Bronchial epithelial cell (primary cell): ENCODE measurements at places on chromosomes 3 and 15.

GRCh38 chr15:42594095-42594494 lies 18.7 kb downstream of the STARD9 start:
- DNase-seq: no peak

DNA sequence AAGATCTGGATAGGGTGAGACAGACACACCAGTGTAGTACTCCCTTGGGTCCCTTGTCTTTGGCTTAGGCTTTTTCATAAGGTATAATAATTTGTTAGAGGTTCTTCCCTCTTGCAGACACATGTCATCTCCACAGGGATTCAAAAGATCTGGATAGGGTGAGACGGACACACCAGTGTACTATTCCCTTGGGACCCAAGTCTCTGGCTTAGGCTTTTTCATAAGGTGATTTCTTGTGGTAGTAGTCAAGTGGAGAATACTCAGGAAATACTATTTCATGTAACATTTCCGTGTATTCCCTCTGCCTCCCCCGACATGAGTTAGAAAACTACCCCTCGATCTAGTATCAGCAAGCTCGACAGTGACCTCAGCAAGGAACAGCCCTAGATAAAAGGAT lies 954 bp upstream of the MAPKBP1 start:
- DNase-seq: no peak

DNA sequence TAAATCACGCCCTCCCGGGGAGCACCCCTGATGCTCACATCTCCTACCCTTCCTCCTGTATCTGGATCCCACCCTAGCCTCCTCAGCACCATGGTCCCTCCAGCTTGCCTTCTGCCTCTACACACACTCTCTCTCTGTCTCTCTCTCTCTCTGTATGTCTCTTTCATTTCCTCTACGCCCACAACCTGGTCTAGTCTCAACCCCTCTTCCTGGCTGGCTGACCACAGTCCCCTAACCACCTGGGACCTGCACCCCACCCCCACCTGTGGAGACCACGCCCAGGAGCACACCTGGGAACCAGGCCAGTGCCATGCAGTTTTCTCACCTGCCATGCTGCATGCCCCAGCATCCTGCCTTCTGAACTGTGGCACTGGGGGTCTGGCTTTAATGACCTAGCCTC lies 4.0 kb upstream of the CFAP100 start:
- no peak for DNase-seq

GRCh38 chr3:25775936-25776335 lies 7.3 kb downstream of the NGLY1 start:
- DNase-seq: no peak

DNA sequence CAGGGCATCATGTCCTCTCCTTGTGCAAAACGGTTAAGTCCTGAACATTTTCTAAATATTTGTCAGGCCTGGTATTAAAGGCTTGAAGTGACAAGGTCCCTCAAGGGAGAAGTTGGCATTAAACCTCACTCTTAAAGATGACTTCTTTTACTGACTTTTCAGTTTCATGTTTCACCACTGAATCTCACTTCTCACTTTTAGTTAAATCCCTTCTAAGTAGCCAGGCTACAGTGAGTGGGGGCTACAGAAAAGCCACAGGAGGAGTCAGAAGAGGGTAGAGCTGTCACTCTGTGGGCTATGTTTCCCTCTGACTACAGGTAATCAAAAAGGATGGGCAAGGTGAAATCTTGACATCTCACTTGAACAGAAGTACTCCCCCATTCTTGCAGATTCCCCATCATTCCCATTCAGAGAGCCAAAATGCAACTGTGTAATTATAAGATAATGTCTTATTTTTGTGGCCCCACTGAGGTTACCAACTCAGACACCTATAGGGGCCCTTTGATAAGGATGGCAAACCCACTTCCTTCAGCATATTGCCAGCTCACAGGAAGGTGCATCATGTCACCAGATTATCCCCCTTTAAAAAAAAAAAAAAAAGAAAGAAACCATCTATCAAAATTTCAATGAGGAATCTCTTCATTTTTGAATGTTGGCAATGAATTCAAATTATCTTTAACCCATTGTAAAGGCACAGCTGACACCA lies 790.1 kb upstream of the CFAP20DC start:
- DNase-seq: no peak

DNA sequence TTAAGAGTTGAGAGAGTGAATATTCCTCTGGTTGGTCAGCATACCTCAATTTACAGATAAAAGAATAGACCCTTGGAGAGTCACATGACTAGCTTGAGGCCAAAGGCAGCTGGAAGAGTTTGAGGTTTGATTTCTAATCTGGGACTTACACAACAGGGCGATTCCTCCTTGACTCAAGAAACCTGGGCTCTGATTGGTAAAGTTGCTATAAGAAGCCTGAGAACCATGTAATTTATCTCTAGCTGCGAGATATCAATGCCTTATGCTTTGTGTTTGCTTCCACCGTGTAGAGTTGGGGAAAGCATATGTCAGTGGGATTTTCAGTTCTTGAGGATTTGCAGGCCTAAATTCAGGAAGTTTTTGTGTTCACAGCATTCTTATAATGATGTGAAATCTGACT lies 206.0 kb downstream of the KLHL25 start:
- peak; percentile 76 for DNase-seq

- no peak for DNase-seq
Measured at GRCh38 chr3:160108362-160108761, 116.9 kb upstream of the C3orf80 start.

- peak; percentile 18 for DNase-seq
Measured at GRCh38 chr3:15204005-15204404, 2.0 kb upstream of the CAPN7 start.

GRCh38 chr15:68348081-68348480 lies 70.5 kb downstream of the FEM1B start:
- no peak for DNase-seq

- no peak for DNase-seq
Measured at GRCh38 chr3:157420606-157421130, 16.0 kb upstream of the PTX3 start.

DNA sequence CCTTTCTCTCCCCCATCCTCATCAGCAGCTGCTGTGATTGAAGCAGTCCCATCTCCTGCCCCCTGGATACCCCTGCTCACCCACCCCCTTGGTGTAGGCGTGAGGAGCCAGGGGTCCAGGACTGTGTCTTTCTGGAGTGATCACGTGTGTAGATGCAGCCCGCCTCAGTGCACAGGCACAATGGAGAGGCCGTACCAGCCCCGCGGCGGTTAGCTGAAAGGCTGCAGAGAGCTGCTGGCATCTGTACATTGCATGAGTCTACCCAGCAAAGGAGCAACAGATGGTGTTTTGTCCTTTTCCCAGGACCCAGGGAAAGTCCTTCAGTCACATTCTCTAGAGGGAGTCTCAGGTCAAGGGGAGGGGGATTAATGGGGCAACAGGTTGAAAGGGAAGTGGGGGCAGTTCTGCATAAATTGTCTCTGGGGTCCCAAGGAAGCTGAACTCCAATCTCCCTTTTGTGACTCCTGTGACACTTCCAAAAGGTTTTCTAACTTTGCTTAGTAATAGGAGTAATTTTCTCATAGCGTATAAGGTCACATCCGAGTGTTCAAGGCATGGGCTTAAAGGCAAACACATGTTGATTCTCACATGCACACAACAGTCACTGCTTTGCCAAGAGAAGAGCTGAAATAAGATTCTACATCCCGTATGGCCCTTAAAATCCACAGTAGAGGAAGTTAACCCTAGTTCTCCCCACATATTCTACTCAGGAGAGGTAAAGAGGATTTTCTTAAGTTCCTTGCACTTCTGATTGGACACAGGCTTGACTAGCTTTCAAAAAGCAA lies 7.1 kb downstream of the CSPG5 start:
- no peak for DNase-seq

DNA sequence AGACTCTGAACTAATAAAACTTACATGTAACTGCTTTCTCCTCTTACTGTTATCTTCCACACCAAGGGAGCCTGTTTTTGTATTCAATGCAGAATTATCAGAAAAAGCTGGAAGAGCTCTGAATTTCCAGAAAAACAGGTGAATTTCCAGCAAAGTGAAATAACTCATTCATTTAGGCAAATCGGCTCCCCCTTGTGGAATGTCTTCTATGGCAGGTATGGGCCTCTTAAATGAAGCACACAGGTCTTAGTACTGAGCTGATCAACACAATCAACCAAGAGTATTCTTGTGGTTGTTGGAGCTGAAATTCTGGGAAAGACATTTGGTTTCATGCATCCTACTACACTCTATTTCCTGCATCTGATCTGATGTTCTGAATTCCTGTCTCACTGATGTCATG lies 31.0 kb upstream of the PTPRG start:
- DNase-seq: peak; percentile 50

DNA sequence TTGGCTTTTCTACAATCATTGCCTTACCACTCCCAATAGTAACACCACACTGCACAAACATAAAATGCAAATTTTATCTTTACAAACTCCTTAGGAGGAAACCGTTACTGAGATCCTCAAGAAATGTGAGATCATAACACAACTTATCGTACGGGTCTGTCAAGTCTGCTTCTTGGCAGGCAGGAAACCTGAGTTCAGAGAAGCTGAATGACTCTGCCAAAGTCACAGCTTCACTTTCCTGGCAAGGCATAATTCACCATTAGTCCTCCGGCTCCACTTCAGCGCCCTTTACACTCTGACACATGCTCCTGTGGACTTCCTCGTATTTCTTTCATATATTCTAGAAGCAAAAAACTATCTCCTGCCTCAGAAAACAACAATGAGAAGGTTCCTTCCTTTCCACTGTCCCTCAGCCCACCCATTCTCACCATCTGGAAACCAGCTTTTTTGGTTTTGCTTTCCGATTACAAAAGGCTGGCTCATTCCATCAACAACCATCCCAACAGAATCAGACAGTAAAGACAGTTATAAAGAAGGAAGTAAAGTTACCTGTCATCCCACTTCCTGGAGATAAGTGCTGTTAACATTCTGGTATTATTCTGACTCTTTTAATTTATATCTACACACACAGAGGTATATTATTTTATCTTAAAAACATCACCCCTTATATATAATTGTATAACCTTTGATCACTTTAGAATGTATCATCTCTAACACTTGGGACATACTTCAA lies 223.4 kb downstream of the STT3B start:
- DNase-seq: peak; percentile 23

- DNase-seq: peak; percentile 88
Measured at GRCh38 chr15:98760112-98760826, 111.9 kb downstream of the IGF1R start.

GRCh38 chr3:108234387-108234957 lies 12.2 kb upstream of the IFT57 start:
- DNase-seq: no peak

- no peak for DNase-seq
Measured at GRCh38 chr15:31871887-31872281, 158.4 kb upstream of the CHRNA7 start.

- DNase-seq: no peak
Measured at GRCh38 chr3:24338409-24339130, 156.1 kb downstream of the THRB start.

GRCh38 chr3:168998792-168999191 lies 664.7 kb downstream of the MECOM start:
- peak; percentile 85 for DNase-seq

DNA sequence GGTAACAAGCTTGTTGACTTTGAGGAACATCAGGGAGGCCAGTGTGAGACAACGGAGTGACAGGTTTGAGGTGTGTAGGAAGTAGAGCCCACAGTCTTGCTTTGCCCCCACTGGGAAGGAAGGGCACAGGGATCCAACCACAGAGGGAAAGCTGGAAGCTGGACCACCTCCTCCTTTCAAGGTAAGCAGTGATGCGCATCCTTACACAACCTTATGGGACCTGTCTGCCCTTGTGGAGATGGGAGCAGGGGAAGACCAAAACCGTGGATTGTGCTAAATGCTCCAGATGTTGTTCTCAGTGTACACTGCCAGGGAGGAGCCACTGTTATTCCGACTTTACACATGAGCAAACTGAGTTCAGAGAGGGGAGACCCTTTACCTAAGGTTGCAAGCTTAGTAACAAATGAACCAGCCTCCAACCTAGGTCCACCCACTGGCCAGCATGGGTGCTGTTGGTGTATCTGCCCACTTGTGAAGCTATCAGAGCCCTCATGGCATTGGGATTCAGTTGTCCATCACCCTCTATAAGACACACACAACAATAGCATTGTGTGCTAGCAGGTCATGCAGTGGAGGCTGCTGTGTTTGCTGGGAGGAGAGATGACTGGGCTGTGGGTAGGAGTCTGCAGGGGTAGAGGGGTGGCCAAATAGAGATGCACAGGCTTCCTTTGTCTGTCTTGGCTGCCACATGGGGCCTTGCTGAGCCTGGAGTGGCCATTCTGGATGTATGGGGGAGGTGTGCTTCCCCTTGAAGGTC lies 586 bp upstream of the LSMEM2 start:
- no peak for DNase-seq

DNA sequence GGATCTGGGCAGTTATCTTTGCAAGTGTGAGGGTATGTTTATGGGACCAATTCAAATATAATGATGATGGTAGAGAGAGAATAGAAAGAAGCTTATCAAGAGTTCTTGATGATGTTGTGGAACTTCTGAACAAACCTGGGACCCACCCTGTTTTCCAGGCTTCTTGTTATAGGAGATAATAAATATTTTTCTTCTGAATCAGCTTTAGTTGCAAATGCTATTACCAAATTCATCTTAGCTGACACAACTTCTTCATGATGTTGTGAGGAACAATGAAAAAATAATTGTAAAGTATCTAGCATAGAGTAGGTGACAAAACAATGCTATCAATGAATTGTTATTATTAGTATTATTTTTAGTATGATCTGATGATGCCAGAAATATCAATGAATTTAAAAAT lies 43.5 kb upstream of the PTX3 start:
- DNase-seq: peak; percentile 13

- DNase-seq: no peak
Measured at GRCh38 chr3:189419683-189420082, 211.5 kb upstream of the TP63 start.

GRCh38 chr15:64337761-64338160 lies 18.2 kb downstream of the CSNK1G1 start:
- peak; percentile 48 for DNase-seq

DNA sequence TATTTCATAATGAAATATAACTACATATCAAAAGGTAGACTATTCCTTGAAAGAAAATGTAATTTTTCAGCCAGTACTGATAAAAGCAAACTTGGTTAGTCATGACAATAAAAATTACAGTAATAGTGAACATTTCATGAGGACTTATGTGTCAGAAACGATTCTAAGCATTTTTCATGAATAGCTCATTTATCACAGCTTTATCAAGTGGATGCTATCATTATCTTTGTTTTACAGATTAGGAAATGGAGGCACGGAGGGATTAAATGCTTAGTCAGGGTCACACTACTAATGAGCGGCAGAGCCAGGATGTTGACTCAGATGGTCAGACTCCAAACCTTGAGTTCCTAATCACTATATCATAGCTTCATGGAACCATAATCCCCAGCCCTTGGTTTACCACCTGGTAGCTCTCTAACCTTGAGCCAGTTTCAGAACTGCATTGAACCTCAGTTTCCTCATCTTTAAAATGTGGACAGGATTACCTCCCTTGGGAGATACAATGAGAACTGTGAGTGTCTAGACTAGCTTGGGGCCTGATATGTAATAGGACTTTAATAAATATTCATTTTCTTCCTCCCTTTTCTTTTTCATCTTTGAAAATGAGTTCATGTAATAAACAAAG lies 85.4 kb downstream of the TNIK start:
- peak; percentile 75 for DNase-seq

DNA sequence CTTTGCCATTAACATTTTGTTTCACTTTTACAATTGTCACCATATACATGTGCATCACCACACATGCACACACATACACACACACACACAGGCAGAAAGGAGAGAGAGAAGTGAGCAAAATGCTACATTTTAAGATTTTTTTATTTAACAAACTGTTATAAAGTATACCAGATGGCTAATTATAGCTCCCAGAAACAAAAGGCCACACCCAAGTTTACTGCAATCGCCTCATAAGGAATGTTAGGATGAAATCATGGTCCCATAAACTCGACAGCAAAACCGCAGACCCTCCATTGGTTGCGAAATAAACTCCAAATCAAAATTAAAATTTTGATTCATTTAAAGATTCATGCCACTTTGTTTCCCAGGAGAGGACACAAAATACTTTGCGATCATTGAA lies 16.1 kb upstream of the C15orf61 start:
- DNase-seq: no peak
